ENCODE measurements at places on chromosomes 16 and 17.

DNA sequence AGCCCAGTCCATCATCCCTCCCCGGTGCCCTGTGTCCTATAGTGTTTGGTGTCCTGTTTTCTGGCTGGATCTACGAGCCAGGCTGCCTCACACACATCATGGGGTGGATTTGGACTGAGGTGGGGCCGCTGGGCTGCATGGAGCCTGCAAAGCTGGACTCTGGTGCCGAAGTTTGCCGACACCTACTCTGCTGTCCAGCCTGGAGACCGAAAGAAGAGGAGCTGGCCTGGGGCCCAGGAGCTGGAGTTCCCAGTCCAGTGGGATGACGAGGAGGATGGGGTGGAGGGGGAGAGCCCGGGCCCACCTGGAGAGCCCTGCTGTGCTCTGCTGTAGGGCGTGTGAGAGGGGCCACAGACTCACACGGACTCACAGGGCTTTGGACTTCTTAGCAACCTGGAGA, 40.3 kb upstream of the ENPP7 start:
- DNase-seq = no peak

- DNase-seq = no peak
Observed at GRCh38 chr17:56909742-56910508, 3.9 kb downstream of the TRIM25 start.

DNA sequence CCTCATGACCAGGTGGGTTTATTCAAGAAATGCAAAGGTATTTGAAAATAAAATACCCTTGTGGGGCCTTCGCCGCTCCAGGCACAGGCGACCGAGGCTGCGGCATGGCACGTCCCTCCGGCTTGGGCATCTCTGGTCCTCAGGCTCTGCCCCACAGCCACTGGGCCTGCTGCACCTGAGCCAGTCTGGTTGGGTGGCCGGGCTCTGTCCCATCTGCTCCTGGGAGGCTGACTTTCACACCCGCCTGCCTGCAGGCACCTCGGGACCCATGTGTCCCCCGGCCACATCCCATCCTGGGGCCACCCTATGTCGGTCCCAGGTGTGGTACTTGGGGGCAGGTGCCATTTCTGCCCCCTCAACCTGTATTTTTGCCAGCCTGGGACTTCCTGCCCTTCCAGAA, 20.9 kb downstream of the OSBPL7 start:
- no peak for DNase-seq

- DNase-seq = no peak
Observed at GRCh38 chr17:16019347-16019746, 19.7 kb downstream of the TTC19 start.
